CD4-positive, CD25-positive, alpha-beta regulatory T cell (primary cell): ENCODE measurements at places on chromosomes 6 and 20. TPM values are rescaled to one million over a fixed set of nuclear protein-coding genes. Genes with fewer than 3 reads are reported as not detected.

- H3K4me3 ChIP-seq, result no peak overlapping the region
- H3K4me1 ChIP-seq, result no peaks in the 10 kb centered on the region
- H3K27ac ChIP-seq, result no peak overlapping the region
- DNase-seq, result no peak
- no peaks in the 10 kb centered on the region for H3K27me3 ChIP-seq
Measured at GRCh38 chr20:8076306-8077136, 55.5 kb upstream of the PLCB1 start.

DNA sequence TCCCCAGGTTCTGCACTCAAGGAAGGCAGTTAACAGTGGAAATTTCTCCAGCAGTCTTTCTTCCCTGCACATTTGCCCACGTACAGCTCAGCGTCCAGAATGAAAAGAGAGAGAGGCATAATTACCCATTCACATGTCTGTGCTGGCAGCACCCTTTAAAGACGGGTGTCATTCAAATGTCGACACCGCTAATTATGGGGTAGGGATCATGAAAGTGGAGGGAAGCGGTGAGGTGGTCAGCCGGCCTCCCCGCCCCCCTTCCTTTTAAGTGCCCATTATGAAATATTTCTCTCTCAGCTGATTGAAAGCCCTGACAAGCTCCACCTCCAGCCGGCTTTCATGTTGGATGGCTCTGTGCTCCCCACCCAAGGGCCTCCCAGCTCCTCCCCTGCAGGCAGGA, 246.1 kb downstream of the BMP7 start:
- H3K27ac ChIP-seq, result no peak overlapping the region
- DNase-seq, result no peak
- no peaks in the 10 kb centered on the region for H3K27me3 ChIP-seq
- no peak overlapping the region for H3K4me3 ChIP-seq
- H3K4me1 ChIP-seq, result no peaks in the 10 kb centered on the region
- no peaks in the 10 kb centered on the region for H3K36me3 ChIP-seq

DNA sequence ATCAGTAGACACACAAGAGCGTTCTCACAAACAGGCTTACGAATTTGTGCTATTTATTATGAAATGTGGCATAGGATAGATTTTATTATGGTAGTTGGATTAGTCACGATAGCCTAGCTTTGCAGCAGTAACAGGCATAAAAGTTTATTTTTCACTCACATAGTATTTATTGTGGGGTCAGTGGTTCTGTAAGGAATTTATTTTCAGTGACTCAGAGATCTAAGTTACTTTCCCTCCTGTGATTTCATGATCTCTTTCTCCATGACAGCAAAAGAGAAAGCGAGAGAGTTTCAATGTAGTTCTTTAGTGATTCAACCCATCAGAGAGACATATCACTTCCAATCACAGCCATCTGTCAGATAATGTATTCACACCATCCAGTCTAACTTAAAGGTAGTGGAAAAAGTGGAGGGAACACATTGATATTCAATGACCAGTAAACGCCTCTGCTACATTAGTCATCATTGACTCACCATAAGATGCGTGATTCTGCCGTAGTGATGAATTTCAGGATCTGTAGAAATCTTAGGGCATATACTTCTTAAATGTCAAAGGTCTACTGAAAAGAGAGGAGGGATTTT, 605.5 kb downstream of the HDGFL1 start:
- no peaks in the 10 kb centered on the region for H3K4me1 ChIP-seq
- no peak overlapping the region for H3K4me3 ChIP-seq
- no peak for DNase-seq

- H3K36me3 ChIP-seq, result no peaks in the 10 kb centered on the region
- no peak overlapping the region for H3K4me3 ChIP-seq
- H3K27me3 ChIP-seq, result no peaks in the 10 kb centered on the region
- no peaks in the 10 kb centered on the region for H3K4me1 ChIP-seq
- H3K27ac ChIP-seq, result no peak overlapping the region
- no peak for DNase-seq
Measured at GRCh38 chr6:51562198-51562597, 525.2 kb downstream of the PKHD1 start.

GRCh38 chr6:165159460-165159859, 149.9 kb downstream of the C6orf118 start:
- no peak overlapping the region for H3K4me3 ChIP-seq
- no peaks in the 10 kb centered on the region for H3K4me1 ChIP-seq
- DNase-seq, result no peak

- H3K4me1 ChIP-seq, result no peaks in the 10 kb centered on the region
- H3K27me3 ChIP-seq, result no peaks in the 10 kb centered on the region
- DNase-seq, result no peak
- peaks cover 78% of the 10 kb centered on the region for H3K36me3 ChIP-seq
- no peak overlapping the region for H3K4me3 ChIP-seq
Measured at GRCh38 chr6:144549837-144550747, 265.0 kb downstream of the UTRN start.

DNA sequence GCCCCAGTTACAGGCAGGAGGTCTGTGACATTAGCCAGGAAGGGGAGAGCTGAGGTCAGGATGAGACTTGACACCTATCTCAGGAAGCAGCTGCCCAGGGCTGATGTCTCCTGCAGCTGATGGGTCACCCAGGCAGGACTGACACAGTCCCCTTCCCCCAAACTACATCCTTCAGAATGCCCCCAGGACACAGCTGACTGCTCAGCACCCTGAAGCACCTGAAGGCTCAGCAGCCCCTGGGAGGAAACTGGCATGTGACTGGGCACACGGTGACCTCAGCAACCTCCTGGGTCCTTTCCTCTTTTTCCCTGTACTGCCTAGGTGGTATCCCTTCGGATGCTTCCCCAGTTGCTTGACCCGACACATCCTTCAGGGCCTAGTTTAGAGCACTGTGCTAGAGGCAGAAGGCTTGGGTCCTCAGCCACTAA, 1.9 kb downstream of the SDC4 start:
- no peaks in the 10 kb centered on the region for H3K36me3 ChIP-seq
- no peak overlapping the region for H3K27ac ChIP-seq
- peak overlapping the region; percentile 9 for H3K4me3 ChIP-seq
- H3K27me3 ChIP-seq, result no peaks in the 10 kb centered on the region
- DNase-seq, result no peak

DNA sequence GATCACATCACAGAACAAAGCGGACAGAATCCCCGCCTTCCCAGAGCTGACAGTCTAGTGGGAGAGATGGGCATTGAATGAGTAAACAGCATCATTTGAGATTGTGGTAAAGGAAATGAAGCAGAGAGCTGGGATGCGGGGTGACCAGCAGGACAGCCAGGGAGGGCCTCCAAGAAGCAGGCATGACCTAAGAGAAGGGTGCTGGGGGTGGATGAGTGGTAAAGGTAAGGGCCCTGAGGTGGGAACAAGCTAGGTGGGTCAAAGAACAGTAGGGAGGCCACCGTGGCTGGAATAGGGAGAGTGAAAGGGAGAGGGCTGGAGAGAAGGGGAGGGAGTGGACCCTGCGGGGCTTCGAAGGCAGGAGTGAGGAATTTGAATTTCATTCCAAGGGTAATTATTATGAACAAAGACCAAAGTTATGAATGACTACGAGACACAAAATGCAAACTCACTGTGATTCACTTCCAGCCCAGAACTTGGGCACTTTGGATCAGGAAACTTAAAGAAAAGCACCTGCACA, 61.4 kb downstream of the CEBPB start:
- no peaks in the 10 kb centered on the region for H3K27me3 ChIP-seq
- no peak overlapping the region for H3K27ac ChIP-seq

DNA sequence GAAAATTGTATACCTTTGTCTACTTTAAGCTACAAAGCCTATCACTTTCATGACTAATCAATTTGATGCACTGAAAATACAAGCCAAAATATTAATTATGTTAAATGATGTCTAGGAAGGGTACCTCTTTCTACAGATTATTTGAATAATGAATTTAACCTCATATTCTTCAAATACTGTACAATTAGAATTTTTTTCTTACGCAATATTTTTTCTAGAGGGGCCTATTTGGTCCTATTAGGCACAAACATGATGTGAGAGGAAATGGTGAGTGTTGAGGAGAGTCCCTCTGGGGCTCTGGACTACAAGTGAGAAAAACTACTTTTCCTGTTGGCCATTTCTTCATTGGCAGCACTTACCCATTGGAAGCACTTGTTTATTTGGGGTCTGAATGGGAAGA, 5.4 kb downstream of the DCDC2 start:
- H3K27me3 ChIP-seq, result no peaks in the 10 kb centered on the region
- H3K4me1 ChIP-seq, result peaks cover 2% of the 10 kb centered on the region
- H3K4me3 ChIP-seq, result no peak overlapping the region

The SLC29A1 gene
- 2.6 TPM for total RNA-seq

The CST4 gene
- total RNA-seq, result not detected
